ENCODE measurements at places on chromosomes 1 and 21.

DNA sequence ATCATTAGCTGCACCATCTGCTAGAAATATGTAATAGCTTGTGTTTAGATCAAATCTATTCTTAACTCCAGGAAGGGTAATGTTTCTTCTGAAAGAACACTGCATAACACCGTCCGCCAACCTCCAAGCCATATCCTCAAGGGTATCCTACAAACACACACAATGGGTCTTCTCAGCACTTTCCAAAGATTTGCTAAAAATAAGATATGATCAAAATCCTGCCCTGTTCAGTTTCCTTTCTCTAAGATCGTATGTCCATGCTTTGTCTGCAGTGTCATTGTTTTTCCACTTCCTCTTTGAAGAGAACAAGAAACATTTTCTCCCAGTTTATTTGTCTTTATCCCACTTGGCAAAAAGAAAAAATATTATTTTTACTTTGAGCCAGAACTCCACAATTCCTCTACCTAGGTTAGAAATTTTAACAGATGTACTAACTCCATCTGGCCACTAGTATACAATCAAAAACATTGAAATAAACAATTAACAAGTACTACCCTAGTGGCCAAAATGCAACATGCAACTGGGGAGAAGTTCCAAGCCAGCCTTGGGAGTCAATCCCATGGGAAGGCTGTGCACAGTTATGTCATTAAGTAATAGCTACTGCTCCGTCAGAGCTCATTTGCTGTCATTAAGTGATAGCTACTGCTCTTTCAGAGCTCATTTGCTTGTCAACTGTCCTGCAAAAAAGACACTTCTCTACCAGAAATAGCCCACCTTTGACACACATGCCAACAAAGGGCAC is 37.8 kb downstream of the FRRS1 start:
- no peak for DNase-seq

GRCh38 chr1:111082421-111083203 is 57.3 kb downstream of the DRAM2 start:
- DNase-seq, result no peak

DNA sequence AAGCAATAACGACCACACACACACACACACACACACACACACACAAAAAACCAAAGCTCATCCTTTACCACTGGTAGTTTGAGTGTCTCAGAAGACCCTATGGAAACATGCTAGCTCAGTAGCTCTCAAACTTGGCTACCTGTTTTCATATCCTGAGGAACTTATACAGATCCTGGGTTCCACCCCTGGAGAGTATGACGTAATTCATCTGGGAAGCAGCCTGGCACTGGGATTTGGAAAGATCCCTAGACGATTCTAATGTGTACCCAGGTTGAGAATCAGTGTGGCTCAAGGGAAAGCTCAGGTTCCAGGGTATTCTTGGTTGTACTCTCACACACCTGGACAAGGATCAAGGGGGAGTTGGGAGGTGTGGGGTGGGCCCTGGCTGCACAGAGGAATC is 85.9 kb downstream of the SELENOF start:
- DNase-seq, result no peak

DNA sequence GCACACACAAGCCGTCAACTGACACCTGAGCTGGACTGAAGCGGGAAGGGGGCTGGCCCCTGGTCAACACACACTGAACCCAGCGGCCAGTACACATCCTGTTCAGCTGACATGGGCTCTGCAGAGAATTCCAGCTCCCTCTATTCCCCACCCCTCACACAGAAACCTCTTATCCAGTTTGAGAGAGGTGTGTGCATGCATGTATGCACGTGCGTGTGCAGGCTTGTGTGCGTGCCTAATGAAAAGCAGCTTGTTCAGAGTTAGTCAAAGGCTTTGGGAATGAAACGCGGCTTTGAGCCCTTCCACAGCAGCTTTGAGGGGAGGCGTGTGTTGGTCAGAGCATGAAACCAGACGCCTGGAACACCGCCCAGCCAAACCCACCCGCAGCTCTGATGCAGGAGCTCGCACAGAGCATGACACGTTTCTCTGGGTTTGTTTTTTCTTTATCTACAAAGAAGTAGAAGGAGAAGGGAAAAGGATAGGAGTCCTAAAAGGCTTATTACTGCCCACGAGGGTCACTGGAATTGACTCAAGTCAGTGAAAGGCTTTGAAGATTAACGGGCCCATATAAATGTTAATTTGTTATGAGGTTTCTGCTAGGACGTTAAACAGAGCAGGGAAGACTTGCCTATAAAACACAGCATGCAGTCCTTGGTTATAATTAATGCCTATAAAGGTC is 184.2 kb downstream of the ETS2 start:
- no peak for DNase-seq

DNA sequence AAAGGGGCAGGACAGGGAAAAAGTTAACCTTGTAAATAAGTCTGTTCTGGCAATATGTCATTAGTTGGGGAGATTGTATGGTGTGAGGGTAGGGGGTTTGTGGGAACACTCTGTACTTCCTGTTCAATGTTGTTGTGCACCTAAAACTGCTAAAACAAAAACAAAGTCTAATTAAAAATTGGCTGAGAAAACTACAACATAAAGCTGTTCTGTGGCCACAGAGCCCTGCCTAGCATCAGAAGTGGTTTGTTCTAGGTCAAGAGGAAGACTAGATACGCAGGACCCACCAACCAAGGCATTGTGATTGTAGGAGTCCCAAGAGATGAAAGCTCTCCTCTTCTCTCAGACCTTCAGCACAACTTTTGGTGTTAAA is 81.0 kb upstream of the LRRC8D start:
- DNase-seq, result no peak

DNA sequence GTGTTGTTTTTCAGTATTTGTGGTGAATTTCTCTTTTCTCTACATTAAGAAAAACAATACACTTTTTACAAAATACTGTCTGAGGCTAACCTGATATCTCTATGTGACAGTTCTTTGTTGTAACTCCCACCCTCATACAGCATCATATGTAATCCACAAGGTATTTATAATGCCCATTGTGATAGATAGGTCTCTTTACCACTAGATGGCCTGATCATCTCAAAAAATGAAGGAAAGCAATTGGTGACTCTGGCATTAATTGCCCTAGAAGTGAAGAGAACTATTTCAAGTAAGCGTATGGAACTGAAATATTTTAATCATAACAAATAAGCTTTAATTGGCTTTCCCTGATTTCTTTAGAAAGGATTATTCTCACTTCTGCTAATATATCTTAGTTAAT is 36.2 kb upstream of the HFM1 start:
- DNase-seq, result no peak

- DNase-seq, result no peak
Observed at GRCh38 chr1:197798492-197798891, 23.2 kb upstream of the DENND1B start.

DNA sequence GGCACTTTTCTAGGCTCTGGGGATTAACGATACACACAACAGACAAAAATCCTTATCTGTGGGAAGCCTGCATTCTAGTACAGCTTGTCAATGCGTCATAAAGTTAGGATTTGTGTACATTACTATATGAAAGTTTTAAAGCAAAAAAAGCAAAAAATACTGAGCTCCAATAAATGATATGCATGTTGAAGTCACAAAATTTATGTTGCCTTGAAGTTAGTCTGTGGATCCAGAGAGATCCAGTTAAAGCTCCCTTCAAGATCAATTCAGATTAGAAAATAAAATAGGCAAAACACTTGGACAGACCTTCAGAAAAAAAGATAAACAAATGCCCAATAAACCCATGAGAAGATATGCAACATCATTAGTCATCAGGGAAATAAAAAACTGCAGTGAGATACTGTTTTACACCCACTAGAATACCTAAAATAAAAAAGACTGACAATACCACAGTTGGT is 33.1 kb upstream of the KCNQ4 start:
- DNase-seq, result no peak

DNA sequence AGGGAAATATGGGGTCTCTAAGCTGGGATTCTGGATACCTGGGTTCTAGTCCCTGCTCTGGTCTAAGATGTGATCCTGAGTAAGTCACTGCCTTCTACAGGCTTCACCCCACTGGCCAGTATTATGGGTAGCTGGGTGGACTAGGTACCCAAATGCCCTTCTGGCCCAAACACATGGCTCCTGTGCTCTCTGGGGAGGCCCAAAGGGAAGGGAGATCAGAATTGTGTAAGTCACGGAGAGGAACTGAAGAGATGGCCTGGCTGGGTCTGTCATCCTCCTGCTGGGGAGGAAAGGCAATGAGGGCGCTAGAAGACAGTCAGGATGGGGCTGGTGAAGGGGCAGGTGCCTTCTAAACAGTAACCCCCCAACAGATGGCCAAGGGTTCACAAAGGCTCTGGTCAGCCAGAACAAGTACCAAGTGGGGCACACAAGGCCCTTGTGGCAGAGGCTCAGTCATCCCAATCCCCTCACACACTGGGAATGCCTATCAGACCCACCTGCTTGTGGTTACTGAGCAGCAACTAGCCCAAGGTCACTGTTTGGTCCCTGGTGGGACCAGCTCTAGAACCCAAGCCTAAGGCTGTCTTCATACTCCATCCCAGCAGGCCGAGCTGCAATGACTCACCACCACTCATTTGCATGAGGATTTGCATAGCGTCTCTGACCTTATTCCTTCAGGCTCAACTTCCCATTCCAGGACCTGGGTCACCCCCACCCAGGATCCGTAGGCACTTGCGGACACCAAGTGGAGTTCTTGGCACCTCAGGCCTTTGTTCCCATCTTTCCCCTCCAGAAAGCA is 9.2 kb downstream of the MEF2D start:
- DNase-seq, result no peak

- no peak for DNase-seq
Observed at GRCh38 chr1:97144527-97144926, 422.9 kb downstream of the PTBP2 start.

GRCh38 chr1:86085741-86086409 is 70.7 kb downstream of the COL24A1 start:
- no peak for DNase-seq

DNA sequence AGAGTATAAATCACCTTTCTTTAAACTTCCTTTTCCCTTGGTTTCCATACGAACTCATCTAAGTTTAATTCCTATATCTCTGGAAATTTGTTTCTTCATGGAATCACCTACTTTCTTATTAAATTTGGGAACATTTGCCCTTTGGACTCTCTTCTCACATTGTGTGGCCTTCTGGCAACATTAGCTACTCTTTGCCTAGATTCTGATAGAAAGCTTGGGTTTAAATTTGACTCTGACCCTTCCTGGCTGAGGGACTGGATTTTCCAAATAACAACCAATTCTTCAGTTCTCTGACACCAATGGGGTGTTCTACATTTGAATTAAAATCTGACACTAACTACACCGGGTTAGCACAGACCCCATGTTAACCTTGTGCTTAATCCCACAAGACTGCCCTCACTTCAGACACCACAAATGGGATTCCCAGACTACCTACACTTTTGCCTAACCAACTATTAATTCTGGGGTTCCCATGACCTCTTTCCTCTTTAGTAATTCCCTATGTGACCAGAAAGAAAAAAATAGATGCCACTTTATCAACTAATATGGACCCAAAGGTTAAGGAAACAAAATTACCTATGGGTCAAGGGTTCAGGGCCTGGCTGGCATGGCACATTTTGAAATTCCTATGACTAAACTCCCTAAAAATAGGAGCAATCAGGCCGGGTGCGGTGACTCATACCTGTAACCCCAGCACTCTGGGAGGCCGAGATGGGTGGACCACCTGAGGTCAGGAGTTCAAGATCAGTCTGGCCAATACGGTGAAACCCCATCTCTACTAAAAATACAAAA is 9.7 kb upstream of the THEM4 start:
- DNase-seq, result no peak

GRCh38 chr1:200886594-200886993 is 8.1 kb upstream of the INAVA start:
- no peak for DNase-seq

DNA sequence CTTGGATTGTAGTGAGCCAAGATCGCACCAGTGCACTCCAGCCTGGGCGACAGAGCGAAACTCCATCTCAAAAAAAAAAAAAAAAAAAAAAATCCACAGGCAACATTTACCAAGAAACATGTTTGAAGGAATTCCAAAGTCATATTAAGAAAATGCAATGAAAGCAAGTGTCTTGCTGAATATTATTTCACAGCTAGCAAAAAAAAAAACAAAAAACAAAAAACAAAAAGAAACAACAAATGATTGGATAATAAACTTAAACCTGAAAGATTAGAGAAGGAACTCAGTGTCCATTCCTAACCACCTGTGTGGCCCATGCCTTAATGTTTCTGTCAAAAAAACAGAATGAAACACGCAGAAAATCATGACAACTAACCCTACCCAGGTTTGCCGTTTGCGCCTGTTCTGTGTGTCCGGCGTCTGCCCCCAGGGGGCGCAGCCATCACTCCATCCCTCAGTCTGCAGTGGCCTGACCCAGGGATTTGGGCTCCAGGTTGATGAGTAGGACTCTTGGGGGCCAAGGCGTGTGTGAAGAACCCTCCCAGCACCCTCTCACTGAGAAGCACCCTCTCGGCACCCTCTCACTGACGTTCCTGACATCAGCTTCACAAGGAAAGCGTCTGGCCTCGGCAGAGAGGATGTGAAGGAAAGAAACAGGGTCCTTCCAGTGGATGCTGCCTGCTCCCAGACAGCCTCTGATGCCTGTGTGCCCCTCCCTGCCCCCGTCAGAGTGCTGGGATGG is 19.2 kb upstream of the PTTG1IP start:
- peak; percentile 68 for DNase-seq

DNA sequence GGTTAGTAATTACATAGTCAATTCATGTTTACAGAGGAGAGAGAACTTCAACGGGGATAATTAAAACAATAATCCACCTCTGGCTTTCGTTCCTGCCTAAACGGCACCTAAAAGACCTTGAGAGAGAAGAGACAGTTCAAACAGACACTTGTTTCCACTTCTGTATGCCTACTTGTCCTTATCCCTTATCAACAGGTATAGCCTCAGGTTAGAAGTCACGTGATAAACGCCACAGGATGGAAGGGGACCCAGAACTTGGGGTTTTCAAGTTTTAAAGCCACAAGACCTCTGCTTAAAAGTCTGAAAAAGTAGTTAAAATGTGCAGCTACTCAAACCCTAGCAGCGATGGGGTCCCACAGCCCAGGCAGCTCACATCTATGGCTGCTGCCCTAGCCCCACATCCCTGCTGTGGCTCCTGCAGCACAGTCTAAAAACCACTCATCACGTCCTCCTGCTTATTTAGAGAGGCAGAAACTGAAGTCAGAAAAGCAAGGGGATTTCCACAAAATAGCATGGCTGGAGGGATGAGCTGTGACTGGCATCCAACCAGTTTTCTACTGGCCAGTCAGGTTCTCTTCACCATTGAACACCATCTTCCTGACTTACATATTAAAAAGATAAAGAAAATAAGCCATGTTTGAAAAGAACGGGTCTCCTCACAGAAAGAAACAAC is 51.2 kb upstream of the SEC16B start:
- no peak for DNase-seq

- DNase-seq, result no peak
Observed at GRCh38 chr1:56550138-56550858, 29.1 kb downstream of the PLPP3 start.

- peak; percentile 47 for DNase-seq
Observed at GRCh38 chr21:42117229-42117966, 46.3 kb downstream of the UMODL1 start.

- no peak for DNase-seq
Observed at GRCh38 chr1:165452336-165453130, 7.6 kb upstream of the RXRG start.

DNA sequence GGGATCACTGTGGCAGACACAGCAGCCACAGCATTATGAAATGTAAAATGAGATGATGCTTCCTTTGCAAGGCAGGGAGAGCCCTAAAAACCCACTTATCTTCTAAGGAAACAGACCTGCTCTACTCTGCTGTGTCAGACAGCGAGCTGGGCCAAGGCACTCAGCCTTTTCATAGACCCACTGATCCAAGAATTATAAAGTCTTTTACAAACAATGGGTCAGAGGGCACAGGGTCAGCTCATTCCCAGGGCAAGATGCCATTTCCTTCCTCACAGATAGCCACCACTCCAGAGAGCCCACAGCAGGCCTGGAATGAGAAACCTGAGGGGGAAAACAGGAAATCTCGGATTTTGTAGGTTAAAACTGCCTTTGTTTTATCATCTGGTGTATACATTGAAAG is 42.9 kb downstream of the CASQ2 start:
- DNase-seq, result no peak

Data from activated T-helper 1 cell treated with anti-CD3 and anti-CD28 coated beads, Interleukin-12 subunit alpha, Interleukin-12 subunit beta, Interleukin-2, Interleukin-4 antibody, amounts not matched to agents 30 ng/mL and 10 ng/mL and 1 ng/mL, durations not matched to agents 14 hours and 24 hours and 36 hours (primary cell).